ENCODE measurements at places on chromosomes 13 and 19. TPM values are rescaled to one million over a fixed set of nuclear protein-coding genes. Genes with fewer than 3 reads are reported as not detected.

Gene PSG2
- total RNA-seq = not detected

DNA sequence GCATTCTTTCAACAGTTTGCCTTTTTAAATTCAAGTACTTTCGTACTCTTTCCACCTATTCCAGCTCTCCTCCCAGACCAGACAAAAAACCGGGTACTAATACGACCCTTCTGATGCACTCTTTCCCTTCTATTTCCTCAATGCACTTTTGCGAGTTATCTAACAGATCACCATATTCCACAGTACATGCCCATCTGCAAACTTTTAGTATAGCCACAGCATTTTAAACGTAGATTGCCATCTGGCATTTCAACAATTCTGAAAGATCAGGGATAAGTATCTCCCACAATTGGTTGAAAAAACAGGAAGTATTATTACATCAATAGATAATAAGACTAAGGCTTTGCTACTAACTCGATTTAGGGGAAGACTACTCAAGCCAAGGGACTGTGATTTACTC lies 31.5 kb downstream of the RBM26 start:
- H3K27ac ChIP-seq = no peak overlapping the region
- H3K36me3 ChIP-seq = no peaks in the 10 kb centered on the region
- no peaks in the 10 kb centered on the region for H3K27me3 ChIP-seq
- no peaks in the 10 kb centered on the region for H3K4me1 ChIP-seq

DNA sequence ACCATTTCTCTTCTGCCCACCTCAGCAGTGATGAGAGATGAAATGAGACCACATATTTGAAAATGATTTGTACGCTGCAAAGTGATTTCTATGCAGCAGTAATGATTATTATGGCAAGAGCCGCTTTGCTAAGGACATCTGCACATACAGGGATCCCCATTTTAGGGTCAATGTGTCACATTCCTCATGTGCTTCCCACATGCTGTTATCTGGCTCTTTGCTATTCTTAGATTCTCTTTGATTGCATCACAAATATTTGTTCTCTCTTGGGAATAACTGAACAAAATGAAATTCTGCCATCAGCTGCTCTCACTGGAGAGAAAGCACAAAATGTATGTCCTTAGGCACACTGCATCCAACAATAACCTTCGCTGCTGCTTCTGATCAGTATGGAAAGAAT lies 209.5 kb upstream of the IPO5 start:
- H3K4me3 ChIP-seq = no peak overlapping the region
- DNase-seq = no peak
- no peaks in the 10 kb centered on the region for H3K27me3 ChIP-seq
- no peak overlapping the region for H3K27ac ChIP-seq
- H3K36me3 ChIP-seq = no peaks in the 10 kb centered on the region

- no peak overlapping the region for H3K27ac ChIP-seq
- peaks cover 2% of the 10 kb centered on the region for H3K4me1 ChIP-seq
- no peaks in the 10 kb centered on the region for H3K36me3 ChIP-seq
- no peak overlapping the region for H3K4me3 ChIP-seq
Observed at GRCh38 chr19:45790942-45791341, 1.7 kb downstream of the DMWD start.

DNA sequence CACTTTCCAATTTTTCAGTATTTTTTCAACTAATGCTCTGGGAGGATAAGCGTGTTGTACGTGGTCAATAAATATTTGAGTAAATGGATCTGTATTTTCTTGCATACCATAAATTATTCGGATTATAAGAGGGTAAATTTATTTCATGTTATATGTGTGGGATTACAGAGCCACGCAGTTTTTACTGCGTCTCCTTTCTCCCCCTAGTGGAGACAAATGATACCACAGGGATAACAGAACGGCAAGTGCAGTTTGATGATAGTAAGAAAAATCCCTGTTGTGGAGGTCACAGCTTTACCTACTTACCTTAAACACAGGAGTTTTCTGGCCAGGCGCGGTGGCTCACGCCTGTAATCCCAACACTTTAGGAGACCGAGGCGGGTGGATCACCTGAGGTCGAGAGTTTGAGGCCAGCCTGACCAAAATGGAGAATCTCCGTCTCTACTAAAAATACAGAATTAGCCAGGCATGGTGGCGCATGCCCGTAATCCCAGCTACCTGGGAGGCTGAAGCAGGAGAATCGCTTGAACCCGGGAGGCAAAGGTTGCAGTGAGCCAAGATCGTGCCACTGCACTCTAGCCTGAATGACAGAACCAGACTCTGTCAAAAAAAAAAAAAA lies 16.8 kb downstream of the MBD3L2B start:
- no peak overlapping the region for H3K27ac ChIP-seq
- peaks cover 2% of the 10 kb centered on the region for H3K27me3 ChIP-seq
- no peak for DNase-seq
- H3K4me1 ChIP-seq = no peaks in the 10 kb centered on the region
- H3K36me3 ChIP-seq = no peaks in the 10 kb centered on the region
